Natural killer cell (primary cell): ENCODE measurements at places on chromosomes 16 and 17.

DNA sequence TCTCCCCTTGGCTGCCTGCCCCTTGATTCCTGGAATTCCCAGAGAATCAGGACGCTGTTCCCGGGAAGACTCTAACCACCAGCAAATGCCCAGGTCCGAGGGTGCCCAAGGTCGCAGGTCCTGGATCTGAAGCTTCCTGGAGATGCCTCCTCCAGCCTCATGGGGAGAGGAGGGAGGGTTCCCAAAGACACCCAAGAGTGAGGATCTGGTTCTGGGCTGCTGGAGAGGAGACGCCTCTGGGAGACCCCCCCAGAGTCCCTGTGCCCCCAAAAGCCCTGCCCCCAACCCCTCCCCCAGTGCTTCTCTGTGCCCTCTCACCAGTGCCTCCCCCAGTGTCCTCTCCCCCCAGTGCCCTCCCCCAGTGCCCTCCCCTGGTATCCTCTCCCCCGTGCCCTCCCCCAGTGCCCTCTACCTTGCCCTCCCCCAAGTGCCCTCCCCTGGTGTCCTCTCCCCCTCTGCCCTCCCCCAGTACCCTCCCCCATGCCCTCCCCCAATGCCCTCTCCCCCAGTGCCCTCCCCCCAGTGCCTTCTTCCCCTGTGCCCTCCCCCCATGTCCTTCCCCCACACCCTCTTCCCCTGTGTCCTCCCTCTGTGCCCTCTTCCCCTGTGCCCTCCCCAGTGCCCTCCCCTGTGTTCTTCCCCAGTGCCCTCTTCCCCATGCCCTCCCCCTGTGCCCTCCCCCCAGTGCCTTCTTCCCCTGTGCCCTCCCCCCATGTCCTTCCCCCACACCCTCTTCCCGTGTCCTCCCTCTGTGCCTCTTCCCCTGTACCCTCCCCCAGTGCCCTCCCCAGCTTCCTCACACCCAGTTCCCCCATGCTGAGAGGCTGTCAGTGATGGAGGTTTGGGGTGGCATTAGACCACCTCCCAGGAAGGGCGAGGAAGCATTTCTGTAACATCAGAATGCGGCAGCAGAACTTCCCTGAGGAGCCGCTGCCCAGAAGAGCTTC is 6.3 kb upstream of the SECTM1 start:
- no peak for DNase-seq

- no peak for DNase-seq
These were observed 72.2 kb downstream of the METRNL start for GRCh38 chr17:83151442-83152226.

- no peak for DNase-seq
These were observed 37.9 kb upstream of the CAPN15 start for GRCh38 chr16:489606-490005.

DNA sequence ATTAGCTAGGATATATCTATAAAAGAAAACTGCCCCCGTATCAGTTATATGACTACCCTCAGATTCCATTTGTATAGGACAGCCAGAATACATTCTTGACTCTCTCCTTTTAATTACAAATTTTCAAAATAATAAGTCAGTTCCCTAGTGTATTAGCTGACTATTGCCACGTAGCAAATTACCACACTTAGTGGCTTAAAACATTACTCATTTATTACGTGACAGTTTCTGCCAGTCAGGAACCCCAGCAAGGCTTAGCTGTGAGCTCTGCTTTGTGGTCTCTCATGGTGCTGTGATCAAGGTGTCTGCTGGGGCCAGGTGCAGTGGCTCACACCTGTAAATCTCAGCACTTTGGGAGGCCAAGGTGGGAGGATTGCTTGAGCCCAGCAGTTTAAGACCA is 13.9 kb upstream of the SCNN1B start:
- no peak for DNase-seq

DNA sequence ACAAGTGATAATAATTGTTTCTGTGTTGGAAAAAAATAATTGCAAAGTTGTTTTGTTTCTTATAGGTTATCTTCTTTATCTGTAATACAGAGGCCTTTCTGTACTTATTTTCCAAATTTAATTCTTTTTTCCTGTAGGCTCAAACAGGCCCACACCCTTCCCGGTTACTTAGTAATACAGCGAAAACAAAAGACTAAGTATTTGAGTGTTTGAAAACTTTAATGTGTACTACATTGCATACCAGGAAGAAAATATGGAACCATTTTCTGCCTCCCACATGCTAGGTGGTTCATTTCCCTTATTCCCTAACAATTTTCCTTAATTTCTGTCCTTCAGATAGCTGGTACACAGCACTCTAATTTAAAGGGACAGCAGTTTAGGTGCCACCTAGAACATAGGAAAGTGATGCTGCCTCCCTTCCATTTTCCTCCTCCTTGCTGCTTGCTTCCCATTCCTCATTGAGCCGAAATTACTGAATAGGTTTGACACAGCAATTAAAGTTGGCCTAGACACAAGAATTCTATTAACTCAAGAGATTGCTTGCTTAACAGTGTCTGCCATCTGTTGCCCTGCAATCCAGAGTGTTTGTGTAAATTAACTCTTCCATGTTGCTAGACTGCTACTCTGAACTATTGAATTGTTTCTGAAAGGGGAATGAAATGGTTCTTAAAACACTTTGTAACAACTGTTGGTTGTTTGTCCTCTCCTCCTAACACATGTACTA is 24.2 kb downstream of the CYB5B start:
- no peak for DNase-seq
